ENCODE measurements at places on chromosomes 2 and 18.

- DNase-seq: no peak
Observed at GRCh38 chr2:71806432-71806831, 341.2 kb downstream of the CYP26B1 start.

DNA sequence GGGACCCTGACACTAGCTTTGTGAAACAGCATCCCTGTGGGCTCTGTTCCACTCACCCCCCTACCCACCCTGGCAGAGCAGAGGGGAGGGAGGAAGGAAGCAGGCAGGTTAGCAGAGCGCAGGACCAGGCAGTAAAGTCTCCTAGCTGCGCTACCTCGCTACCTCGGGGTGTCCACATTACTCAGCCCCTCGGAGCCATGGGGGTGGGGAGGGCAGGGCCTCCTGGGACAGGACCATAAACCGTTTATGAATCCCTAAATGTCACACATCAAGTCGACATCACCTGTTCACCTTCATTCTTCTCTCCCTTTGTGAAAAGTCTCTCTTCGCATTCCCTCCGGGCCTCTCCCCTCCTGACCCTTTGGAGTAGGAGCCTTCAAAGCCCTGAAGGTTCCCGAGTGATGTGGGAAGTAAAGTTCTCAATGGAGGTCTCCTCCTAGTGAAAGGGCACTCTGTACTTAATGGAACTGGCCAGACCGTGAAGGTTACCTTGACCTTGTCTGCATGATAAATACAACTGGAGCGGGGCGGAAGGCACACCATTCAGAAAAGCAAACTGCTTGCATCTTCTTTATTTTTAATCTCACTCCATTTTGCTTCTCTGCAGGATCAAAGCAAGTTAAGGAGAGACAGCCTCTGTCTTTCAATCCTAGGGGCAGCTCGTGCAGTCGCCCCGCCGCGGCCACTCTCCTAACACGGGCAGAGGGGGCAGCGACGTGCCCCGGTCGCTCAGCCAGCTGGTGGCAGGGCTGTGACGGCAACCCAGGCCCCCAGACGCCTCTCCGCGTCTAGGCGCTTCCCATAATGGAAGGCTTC, 23.7 kb upstream of the SMAD7 start:
- no peak for DNase-seq

DNA sequence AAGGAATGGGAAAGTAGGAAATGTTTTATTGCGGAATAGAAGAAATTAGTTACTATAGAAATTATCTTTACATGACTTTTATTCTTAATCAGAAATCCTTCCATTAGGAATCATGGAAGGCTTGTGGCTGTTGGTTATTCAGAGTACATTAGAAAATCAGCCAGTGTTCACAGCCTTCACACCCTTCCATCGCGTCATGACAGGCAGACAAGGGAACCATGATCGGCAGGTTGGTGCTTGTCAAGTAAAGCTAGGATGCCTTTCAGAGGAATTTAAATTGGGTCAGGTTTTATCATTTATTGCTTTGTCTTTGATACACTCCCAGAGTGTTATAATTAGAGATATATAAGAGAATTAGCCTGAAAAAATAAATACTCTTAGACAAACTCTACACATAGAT, 400.6 kb downstream of the THSD7B start:
- no peak for DNase-seq

DNA sequence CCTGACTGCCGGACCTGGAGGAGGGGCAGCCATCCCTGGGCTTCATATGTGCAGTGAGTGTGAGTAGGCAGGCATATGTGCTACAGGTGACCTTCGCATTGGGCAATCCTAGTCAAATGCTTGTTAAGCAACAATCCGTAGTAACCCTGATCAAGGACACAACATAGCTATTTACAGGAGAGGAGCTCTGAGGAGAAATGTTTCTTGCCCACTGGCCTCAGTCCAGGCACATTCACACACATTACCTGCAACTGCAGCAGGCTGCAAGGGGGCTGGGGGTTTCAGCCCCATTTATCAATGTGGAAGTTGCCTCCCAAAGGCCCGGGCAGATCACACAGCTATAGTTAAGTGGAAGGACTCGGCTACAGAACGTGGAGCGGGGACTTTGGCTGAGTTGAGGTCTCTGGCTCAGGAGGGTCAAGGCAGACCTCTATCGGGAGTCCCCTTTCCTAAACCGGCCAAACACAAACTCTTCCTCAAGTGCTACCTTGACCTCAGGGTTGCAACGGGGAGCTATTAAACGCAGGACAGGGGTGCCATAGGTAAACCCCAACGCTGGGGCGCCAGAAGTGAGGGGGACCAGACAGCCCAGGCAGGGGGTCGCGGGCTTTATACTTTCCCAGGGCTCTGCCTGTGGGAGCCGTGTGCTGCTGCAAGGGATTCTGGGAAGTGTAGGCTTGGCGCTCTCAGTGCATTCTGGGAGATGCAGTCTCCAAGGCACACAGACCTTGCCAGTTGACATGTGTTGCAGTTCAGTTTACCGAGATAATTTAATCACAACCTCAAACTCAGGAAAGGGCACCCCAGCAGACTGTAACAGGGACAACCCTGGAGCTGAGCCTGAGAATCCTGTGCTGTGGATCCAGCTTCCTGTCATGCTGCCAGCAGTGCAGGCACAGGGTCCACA, 9.4 kb downstream of the KHK start:
- peak; percentile 12 for DNase-seq

GRCh38 chr2:222241128-222241870, 57.5 kb downstream of the PAX3 start:
- no peak for DNase-seq

DNA sequence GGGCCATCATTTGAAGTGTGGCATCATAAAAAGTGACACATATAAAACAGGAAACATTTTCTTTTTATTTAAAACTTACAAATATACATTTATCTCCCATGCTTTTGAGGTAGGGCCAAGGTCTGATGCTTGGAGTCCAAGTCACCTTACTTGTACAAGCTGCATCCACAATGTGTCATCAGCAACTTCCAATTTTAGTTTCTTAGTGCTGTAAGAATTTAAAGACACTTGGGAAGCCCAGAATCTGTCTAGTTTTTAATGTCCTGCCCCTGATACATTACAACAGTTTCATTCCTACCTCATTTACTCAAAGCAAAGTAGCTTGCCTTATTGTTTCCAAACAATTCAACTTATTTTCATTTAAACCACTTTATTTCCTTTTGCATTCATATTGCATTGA, 297.7 kb downstream of the MTX2 start:
- no peak for DNase-seq

DNA sequence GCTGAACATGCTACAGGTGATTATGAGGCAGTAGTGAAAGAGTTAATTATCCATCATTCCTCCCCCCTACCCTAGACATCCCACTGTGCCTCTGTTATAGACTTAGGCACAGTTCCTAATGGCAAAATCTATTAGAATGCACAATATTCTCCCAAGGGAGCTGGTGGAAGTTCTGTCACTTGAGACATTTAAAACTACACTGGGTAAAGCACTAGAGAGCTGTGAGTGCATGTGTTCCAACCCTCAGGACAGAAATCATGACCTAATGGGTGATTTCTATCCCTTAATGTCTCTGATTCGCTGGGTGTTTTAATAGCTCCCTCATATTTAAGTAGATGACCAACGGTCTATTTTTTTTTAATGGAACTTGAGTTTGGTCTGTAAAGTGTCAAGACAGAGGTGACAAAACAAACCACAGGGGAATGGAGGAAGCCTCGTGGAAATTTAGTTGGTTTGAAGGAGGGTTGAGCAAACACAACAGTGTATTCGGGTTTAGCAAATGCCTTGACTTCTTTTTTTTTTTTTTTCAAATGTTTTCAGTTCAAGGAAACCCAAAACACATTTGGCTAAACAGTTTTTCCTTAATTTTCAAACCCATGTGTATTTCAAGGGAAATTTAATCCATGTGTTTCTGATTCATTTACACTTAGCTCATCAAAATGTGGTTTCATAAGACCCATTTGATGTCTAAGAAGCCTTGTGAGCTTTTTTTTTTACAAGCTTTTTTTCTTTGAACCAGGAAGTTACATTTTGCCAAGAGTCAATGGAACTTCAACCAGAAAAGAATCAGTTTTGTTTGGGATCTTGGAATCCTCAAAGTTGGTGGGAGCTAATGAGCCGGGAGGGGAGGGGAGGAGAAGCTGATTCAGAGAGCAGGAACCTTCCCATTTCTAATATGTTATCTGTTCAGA, 665.1 kb upstream of the ZEB2 start:
- no peak for DNase-seq

GRCh38 chr18:22241921-22242361, 72.6 kb downstream of the GATA6 start:
- no peak for DNase-seq

DNA sequence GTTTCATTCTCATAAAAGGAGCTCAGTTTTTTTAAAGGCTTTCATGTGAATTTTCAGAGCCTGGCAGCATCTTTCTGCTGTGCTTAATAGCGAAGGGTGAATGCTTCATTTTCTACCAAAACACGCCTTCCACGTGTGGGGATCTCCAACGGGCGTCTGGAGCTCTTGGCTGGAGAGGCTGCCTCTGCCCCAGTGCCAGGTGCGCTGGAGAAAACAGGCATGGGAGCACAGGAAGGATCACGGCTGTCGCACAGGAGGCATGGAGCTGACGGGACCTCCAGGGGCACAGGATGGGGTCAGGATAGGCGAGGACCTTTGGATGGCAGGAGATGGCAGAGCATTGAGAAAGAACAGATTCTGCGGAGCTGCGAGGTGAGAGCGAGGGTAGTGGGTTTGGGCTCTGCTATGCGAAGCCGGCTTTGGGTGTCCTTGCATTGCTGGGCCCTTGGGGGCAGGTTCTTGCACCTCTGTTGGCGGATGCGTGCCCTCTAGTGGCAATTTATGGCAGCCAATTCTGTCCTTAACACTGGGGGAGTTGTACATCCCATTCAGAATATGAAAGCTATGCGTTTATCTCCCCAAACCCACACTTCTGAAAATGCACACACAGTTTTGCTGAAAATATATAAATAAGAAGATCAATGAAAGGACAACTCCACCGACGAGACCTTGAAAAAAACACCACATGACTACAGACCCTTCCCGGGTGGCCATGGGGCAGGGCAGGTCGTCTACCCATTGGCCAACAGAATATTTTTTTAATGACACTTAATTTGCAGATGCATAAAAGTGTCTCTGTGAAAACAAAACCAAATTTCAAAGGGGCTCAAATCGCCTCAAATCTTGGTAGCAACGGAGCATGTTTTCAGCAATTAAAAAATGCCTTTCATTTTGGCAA, 90.4 kb upstream of the SLC35G4 start:
- DNase-seq: peak; percentile 2

GRCh38 chr2:158995677-158996049, 27.2 kb downstream of the TANC1 start:
- no peak for DNase-seq

- DNase-seq: no peak
Observed at GRCh38 chr18:47501946-47502345, 250.5 kb upstream of the SKOR2 start.

DNA sequence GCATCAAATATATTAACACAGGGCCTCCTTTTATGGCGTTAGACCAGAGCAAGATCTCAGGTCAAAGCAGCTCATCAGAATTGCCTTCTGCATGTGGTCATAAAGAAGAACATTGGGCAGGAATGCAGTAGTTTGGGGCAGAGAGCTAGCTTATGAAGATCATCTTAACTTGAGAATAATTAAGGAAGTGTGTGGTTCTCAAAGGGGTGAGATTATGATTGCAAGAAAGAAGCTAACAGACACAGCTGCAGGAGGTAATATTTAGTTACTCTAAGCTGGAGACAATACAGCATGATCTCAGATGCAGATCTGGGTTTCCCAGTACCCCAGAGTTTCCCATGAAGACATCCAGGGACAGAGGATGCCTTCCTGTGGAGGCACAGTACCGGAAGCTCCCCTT, 91.6 kb downstream of the TTC27 start:
- DNase-seq: no peak

DNA sequence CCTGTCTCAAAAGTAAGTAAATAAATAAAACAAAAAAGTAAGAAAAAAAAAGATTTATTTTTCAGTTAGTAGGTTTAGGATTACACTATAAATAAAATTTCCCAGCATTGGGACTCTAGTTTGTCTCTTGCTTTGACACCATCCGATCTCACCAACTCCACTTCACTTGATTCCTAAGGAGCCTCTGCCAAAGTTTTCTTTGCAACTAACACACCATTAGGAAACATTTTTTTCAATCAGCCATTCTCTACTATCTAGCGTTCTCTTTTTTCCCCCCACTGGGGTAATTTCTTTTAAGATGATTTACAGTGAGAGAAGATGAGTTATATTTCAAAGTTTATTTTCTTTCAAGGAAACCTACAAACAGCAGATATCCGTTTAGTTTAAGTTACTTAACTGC, 10.6 kb upstream of the NEMP2 start:
- no peak for DNase-seq

GRCh38 chr2:13002536-13003331, 286.0 kb downstream of the TRIB2 start:
- DNase-seq: no peak

GRCh38 chr2:218152172-218152571, 14.6 kb downstream of the CXCR1 start:
- no peak for DNase-seq

Data from activated effector memory CD4-positive, alpha-beta T cell treated with Interleukin-2 at 50 U/mL for 16 hours (primary cell).